Head of caudate nucleus (tissue), 42 donors: ENCODE measurements at places on chromosomes 2 and 18.
A peak's percentile ranks its signal among the peaks of the same experiment; 100 is the strongest.

GRCh38 chr2:165662720-165663119 lies 131.3 kb downstream of the GALNT3 start:
- DNase-seq, result no peak

DNA sequence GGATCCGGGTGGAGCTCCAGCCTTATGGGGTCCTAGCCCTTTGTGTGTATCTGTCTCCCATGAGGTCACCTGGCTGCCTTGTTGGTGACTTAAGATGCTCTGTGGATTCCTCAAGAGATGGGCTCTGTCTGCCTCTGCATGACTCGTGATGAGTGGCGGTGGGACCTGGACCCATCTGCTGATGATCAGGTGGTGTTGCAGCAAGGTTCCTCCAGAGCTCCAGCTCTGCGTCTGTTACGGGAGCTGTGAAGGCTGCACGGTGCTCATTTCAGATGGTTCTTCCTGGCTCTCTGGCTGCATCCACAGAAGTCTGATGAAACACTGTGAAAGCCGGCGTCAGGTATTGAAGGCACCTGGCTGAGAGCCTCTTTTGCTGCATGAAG lies 2.4 kb downstream of the AGAP1 start:
- peak; percentile 21 for DNase-seq

- no peak for DNase-seq
These were observed 332.4 kb downstream of the GBX2 start for GRCh38 chr2:235835810-235836209.

GRCh38 chr2:23283653-23284052 lies 101.3 kb upstream of the KLHL29 start:
- no peak for DNase-seq

- no peak for DNase-seq
These were observed 4.5 kb downstream of the TWIST2 start for GRCh38 chr2:238852206-238852869.

GRCh38 chr2:34003795-34004194 lies 404.7 kb upstream of the FAM98A start:
- DNase-seq, result no peak
